CD4-positive, alpha-beta T cell treated with Interleukin-4 for 1 hour (primary cell): ENCODE measurements at places on chromosomes 3 and 15.

- DNase-seq = no peak
Observed at GRCh38 chr15:92005154-92005553, 151.6 kb downstream of the SLCO3A1 start.

GRCh38 chr15:57003418-57003817 is 85.0 kb downstream of the TCF12 start:
- no peak for DNase-seq

DNA sequence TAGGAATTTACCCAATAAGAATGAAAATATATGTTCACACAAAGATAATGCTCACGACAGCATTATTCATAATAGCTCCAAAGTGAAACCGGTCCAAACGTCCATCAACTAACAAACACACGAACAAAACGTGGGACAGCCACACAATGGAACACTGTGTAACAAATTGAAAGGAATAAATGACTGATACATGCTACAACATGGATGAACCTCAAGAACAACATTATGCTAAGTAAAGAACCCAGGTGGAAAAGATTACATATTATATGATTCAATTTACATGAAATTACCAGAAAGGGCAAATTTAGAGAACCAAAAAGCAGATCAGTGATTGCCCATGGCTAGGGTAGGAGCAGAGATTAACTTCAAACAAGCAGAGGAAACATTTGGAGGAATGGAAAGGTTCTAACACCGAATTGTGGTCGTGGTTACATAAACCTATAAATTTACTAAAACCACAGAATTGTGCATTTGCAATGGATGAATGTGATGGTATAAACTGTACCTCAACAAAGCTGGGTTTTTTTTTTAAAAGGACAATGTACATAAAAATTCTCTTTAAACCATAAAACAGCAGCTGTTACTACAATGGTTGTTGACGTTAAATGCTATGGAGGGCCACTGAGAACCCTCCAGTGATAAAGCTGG is 76.3 kb downstream of the XXYLT1 start:
- no peak for DNase-seq

DNA sequence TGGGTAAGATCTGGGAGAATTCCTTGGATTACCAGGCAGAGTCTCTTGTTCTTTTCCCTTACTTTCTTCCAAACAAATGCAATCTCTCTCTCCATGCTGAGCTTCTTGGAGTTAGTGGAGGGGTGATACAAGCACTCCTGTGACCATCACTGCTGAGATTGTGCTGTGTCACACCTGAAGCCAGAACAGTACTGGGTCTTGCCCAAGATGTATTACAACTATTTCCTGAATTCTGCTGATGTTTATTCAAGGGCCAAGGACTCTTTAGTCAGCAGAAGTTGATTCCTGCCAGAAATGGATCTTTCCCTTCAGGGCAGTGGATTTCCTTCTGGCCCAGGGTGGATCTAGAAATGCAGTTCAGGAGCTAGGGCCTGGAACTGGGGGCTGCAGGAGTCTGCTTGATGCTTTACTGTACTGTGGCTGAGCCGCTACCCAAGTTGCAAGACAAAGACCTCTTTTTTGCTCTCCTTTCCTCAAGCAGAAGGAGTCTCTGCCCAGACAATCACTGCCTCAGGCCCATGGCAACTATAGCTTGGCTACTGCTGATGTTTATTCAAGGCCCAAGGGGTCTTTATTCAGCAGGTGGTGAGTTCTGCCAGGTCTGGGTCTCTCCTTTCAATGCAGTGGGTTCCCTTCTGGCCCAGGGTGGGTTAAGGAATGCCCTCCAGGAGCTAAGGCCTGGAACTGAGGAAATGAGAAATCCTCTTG is 98.8 kb downstream of the SH3GL3 start:
- DNase-seq = no peak

DNA sequence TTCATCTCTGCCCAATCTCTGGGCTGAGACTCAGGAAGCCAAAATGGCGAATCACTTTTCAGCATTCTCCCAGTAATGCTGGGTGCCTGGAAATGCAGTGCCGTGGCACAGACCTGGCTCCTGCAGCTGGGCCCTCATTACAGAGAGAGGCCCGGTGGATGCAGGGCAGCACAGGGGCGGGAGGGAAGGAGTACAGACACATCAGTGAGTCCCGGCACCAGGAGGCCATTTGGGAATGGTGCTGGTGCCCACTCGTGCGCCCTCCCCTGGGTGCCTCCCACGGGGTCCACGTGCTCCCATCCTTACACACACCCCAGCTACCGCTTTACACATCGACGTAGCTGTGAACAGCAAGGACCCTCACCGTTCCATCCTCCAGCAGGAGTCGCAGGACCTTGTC is 13.2 kb downstream of the MYO5C start:
- DNase-seq = no peak

DNA sequence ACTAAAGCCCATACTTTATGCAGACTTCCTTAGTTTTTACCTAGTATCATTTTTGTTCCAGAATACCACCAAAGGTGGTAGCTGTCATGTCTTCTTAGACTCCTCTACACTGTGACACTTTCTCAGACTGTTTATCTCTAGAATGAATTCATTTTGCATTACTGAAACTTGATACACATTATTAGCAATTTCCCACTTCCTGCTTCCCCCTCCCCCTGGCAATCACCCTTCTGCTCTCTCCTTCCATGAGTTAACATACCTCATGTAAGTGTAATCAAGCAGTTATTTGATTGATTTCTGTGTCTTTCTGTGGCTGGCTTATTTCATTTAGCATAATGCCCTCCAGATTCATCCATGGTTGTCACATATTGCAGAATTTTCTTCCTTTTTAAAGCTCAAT is 204.9 kb downstream of the STAG1 start:
- no peak for DNase-seq

GRCh38 chr3:24740326-24740725 is 245.7 kb upstream of the THRB start:
- no peak for DNase-seq

DNA sequence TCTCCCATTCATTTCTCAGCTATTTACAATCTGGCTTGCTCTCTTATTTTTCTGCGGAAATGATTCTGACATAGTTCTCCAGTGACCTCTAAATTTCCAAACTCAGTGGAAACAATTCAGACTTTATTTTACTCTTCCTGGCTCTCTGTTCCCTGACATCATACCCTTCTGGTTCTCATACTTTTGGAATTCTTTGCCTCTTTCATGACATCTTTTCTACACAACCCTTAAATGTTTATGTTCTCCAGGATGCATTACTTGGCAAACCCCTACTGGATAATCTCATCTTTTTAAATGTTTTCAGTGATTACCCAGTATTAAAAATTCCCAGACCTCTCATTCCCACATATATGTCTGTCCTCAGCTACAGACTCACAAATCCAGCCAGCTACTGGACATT is 23.9 kb upstream of the PLSCR4 start:
- no peak for DNase-seq

- no peak for DNase-seq
Observed at GRCh38 chr3:114299941-114300624, 6.3 kb downstream of the TIGIT start.

- DNase-seq = no peak
Observed at GRCh38 chr3:84998545-84998944, 39.8 kb downstream of the CADM2 start.

- no peak for DNase-seq
Observed at GRCh38 chr3:139523166-139523565, 16.4 kb downstream of the RBP1 start.

DNA sequence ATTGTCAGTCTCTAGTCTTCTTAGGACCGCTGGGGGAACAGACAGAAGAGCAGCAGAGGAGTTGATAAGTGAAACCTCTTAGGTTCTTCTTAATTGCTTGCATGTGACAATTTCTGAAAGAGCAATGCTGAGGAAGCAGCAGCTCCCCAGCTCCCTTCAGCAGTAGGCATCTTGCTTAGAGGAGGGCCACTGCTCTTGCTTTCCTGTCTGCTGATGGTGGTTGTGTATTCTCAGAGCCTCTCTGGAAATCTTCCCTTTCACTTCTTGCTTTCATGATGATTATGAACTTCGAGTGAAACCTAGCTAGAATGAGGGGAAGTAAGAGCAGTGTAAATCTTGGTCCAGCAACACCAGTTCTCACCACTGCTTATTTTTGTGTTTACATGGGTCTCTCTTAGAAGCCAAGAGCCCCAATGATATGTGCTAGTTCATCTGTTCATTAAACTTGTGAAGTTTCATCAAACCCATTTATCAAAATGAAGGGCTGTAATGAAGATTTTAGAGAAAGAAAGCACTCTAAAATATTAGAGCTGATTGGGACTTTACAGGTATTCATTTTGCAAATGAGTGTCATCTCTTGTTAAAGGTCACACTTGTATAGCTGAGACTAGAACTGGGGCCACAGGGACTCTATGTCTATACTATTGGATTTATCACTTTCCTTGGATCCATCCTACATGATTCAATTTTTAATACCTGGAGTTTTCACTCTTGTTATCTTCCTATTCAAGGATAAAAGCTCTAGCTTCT is 246.7 kb downstream of the LPP start:
- peak; percentile 39 for DNase-seq

GRCh38 chr3:188046561-188047211 is 107.3 kb upstream of the LPP start:
- no peak for DNase-seq

DNA sequence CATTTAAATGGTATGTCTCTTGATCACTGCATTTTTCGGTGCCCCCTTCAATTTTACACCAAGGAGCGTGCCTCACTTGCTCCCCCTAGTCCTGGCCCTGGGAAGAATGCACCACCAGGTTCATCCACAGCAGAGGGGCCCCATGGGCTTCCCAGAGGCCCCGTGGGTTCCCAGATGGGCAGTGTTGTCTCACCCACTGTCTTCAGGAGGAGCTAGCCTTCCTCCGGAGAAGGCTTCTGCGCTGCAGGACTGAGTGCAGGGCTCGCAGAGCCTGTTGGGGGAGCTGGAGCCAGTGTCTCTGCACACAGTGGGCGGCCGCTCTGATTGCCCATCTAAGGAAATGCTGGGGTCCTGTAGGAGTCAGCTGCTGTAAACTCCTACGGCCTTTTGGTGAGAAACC is 45.9 kb downstream of the POLR2M start:
- DNase-seq = no peak

DNA sequence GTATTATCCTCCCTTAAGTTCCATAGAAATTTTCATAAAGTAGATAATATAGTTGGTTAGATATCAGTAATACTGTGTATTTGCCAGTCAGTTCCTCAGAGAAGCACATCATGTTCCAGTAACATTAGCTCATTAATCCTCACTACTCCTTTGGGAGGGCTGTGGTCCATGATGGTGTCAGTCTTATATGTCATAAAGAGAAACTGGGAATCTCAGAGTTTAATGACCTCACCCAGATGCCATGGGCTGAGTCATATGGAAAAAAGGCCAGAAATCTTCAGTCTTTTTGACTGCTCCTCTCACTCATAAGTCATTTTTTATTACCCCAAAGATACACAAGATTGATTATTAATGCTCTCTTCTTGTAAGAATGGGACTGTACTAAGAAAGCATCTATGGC is 188.6 kb downstream of the CHL1 start:
- DNase-seq = no peak

DNA sequence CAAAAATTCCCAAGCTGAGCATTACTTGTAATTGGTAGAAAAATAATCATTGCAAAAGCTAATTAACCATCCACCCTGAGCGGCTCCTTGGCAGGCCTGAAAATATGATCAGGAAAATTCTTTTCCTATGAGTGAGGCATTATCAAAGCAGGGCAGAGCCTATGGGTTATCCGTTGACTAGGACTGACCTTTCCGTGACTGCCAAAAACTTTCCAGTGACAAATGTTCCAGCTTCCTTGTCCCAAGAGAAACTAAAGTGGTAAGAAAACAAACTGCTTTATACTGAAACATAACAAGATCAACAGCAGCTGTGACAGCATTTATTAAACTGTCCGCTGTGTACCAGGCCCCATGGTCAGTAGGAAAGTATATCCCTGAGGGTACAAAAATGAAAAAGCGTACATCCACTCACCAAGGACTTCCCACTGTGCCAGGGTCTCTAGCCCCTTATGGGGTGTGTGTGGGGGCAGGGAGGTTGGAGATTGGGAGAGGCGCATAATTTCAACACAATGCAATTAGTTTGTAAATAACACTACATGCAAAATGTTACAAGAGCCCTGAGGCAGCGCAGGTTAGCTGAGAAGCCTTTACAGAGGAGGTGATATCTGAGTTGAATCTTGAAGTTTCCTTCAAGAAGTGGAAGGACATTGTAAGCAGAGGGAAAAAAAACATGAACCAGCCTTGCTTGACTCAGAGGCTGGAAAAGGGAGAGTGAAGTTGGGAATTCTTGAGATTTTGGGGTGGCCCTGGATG is 8.5 kb downstream of the LIPC start:
- DNase-seq = no peak

DNA sequence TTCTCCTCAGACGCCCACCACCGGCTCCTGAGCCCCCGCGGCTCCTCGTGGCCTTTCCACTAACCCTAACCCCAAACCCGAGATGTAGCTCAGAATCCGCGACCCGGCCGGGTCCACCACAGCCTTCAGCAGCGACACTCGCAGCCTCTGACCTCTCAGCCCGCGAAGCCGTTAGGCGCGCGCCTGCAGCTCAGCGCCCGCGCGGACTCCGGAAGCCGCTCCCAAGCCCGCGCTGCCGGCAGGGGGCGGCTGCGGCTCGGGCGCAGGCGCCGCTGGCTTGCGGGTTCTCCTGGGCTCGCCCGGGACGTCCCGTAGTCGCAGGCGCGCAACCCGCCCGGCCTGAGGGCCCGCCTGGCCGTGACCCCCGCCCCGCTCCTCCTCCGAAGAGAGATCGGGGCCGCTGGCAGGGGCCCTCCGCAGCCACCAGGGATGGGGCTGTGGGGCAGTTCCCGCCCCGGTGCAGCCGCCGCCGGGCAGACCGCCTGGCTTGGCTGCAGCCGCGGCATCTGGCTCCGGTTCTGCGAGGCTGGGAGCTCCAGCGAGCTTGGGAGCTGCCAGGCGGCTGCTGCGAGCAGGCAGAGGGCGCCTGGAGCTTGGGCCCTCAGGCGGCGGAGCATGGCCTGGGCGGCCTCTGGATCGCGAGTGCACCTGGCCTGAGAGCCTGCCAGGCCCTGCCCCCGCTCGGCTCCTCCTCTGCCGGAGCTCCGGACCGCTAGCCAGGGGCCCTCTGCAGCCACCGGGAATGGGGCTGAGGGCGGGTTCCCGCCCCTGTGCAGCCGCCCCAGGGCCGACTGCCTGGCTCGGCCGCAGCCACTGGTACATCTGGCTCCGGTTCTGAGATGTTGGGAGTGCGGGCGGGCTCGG is 120.7 kb downstream of the LMLN start:
- peak; percentile 72 for DNase-seq

DNA sequence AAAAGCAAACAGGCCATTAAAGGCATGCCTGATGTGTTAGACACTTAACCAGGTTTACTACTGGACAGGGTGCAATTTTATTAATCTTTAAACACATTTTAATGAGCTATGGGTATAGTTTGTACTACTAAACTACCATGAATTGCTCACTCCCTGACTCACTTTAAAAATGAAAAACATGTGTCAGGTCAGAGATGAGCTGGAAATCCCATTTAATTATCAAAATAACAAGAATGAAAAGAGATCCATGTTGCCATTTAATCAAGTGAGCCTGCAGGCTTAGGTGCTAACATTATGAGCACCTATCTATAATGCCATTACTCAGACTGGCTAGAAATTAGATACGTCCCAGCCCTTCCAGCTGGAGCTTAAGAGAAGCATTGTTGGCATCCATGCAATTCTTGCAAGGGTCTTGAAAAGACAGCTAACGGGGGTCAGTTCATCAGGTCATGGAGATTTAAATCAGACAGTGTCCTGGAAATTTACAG is 224.4 kb downstream of the THRB start:
- DNase-seq = no peak

GRCh38 chr3:52083556-52084087 is 27.3 kb upstream of the DUSP7 start:
- no peak for DNase-seq
